Activated CD4-positive, alpha-beta T cell treated with anti-CD3 and anti-CD28 coated beads, Interleukin-2, amount 10 ng/mL, durations not matched to agents 24 days and 14 days (primary cell): ENCODE measurements at places on chromosomes 4 and X. TPM values are rescaled to one million over a fixed set of nuclear protein-coding genes. Genes with fewer than 3 reads are reported as not detected.

DNA sequence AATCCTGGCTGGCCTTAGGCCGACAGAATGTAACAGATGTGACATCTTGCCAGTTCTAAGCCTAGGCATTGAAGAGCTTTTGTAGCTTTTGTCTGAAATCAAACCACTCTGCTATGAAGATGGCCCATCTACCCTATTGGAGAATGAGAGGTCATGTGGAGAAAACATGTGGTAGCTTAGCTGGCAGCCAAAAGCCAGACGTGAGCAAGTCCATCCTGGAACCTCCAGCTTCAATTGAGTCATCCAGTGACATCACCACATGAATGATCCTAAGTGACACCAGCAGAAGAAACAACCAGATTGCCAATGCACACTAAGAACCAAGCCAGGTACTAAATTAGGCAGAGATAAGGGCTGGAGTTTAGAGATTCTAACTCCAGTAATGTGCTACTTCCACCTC lies 154.8 kb upstream of the ZFP42 start:
- DNase-seq = no peak

DNA sequence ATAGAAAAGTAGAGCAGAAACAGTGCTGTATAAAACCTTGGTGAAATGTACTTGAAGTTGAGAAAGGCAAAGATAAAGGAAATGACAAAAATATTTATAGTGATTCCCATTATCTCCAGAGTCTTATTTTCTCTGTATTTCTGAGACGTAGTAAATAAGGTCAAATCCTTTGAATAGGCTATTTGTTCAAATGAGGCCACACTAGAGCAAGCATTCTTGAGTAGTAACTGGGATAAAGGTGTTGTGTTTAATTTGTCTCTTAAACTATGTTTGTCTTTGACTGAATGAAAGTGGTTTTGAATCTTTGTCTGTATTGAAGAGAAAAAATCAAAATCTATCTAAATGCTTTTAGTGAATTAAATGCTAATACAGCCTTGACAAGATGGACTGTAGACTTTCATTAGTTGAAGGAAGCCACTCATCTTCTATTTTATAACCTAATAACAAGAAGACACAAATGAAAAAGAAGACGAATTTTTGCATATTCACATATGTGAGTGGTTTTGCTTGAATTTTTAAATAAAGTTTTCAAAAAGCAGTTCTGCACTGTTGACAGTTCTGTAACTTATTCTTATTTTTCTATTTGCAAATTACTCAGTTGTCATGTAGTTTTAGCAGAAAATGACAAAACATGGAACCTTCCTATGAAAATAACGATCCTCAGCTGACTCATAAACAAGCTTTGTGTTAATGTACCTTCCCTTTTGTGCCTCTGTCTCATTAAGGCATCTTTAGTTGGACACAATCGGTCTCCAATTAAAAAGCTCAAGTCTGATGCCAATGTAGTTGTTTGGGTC lies 94.8 kb upstream of the PCDH18 start:
- no peak for DNase-seq

GRCh38 chr4:182448281-182449151 lies 205.3 kb downstream of the TENM3 start:
- peak; percentile 75 for DNase-seq

GRCh38 chr4:69057620-69058409 lies 38.5 kb upstream of the UGT2B7 start:
- DNase-seq = no peak

DNA sequence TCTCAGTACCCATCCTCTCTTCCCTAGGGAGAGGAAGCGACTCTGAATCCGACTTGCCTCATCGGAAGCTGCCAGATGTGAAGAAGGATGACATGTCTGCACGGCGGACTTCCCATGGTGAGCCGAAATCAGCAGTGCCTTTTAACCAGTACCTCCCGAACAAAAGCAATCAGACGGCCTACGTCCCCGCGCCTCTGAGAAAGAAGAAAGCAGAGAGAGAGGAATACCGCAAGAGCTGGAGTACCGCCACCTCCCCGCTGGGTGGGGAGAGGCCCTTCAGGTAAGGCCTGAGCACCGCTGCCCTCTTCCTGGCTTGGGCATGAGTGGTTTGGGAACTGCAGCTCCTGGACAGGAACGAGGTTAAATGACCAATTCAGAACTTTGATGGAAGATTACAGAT lies 81.2 kb downstream of the LIMCH1 start:
- no peak for DNase-seq

GRCh38 chr4:151553874-151554273 lies 144.9 kb downstream of the FHIP1A start:
- DNase-seq = no peak

DNA sequence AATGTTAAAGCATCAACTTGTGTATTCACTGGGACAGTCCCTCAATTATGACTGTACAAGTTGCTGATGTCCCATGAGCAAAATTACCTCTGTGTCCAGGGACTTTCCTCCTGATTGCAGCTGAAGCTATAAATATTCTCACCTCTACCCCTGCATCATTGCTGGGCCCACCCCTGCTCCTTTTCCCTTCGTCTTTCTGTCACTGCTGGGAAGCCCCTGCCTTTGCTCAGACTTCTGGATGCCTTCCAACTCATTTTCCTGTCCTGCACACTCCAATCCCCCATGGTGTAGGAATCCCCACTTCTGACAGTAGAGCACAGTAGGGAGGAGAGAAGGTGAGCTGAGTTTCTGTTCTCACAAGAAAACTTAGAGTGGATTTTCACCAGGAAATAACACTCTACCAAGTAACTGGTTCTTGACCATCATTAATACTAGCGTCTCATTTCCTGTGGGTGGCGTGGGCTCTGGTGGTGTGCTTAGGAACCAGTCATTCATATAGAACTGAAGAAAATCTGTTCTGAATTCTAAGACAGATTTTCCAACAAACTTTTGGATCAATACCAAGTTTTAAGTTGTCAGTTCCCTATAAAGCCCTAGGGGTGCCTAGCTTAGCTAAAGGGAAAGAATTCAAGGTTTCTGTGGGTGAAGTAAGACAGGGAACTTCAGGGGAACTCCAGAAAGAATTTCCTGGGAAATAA lies 136.2 kb upstream of the MED14 start:
- peak; percentile 47 for DNase-seq

DNA sequence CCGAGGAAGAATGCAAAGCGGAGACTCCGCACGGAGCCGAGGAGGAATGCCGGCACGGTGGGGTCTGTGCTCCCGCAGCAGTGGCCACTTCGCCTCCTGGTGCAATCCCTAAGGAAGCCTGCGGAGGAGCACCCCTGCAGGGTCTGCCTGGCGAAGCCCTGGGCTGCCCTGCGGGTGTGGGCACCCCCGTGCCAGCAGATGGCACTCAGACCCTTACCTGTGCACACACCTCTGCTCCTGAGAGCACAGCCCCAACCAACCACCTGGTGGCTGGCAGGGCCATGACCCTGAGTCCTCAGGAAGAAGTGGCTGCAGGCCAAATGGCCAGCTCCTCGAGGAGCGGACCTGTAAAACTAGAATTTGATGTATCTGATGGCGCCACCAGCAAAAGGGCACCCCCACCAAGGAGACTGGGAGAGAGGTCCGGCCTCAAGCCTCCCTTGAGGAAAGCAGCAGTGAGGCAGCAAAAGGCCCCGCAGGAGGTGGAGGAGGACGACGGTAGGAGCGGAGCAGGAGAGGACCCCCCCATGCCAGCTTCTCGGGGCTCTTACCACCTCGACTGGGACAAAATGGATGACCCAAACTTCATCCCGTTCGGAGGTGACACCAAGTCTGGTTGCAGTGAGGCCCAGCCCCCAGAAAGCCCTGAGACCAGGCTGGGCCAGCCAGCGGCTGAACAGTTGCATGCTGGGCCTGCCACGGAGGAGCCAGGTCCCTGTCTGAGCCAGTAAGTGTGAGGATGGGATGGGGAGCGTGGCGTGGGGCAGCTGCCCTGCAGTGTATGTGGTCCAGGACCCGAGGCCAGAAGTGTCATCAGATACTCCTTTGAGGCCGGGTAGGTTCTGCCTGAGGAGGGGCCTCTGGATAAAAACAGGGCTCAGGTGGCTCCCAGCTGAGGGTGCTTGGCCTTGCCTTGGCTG lies 7.0 kb downstream of the TACC3 start:
- DNase-seq = no peak

DNA sequence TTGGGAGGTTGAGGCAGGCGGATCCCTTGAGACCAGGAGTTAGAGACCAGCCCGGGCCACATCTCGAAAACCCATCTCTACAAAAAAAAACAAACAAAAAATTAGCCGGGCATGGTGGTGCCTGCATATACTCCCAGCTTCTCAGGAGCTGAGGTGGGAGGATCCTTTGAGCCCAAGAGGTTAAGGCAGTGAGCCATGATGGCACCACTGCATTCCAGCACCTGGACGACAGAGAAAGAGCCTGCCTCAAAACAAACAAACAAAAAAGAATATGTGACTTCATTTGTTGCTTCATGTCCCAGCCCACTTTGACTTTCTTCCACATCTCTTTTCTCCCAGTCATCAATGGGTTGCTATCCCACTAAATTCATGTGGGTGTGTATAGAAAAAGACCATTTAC lies 79.7 kb downstream of the BCOR start:
- DNase-seq = no peak

DNA sequence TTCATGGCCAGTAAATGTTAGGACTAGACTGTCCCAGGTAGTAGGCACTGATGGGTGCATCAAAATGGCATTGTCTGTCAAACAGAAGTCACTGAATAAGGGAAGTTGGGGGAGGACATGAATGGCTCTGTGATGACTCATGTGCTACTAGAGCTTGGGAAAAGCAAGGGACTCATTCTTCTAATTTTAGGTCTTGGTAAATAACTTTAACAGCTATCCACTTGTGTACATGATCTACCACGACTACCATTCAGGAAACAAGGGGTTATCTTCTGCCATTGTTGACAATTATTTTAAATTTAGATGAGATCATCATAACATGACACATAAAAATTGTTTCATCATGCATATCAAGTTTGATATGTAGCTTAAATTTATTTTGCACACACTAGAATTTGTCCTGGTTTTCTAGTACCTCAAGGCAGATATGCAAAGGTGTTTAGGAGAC lies 6.3 kb downstream of the AREG start:
- DNase-seq = no peak

- no peak for DNase-seq
Measured at GRCh38 chr4:15809466-15809865, 31.3 kb downstream of the CD38 start.

- DNase-seq = no peak
Measured at GRCh38 chr4:102387552-102388150, 42.4 kb upstream of the SLC39A8 start.

DNA sequence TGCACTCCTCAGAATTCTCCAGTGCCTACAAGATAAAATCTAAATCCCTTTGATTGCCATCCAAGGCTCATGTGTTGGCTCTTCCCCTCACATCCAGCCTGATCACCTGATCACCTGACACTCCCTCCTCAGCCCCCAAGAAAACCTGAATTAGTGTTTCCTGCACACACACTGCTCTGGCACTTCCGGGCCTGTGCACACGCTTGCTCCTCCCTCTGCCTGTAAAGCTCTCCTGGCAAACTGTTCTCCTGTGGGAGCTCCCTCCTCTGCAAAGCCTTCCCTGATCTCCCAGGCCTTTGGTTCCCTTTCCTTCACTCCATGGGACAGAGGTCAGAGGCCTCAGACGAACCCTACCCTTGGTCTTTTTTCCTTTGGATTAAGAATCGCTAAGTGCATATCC lies 19.9 kb downstream of the PHKA2 start:
- no peak for DNase-seq

- DNase-seq = no peak
Measured at GRCh38 chr4:152673489-152673888, 6.3 kb downstream of the TMEM154 start.

DNA sequence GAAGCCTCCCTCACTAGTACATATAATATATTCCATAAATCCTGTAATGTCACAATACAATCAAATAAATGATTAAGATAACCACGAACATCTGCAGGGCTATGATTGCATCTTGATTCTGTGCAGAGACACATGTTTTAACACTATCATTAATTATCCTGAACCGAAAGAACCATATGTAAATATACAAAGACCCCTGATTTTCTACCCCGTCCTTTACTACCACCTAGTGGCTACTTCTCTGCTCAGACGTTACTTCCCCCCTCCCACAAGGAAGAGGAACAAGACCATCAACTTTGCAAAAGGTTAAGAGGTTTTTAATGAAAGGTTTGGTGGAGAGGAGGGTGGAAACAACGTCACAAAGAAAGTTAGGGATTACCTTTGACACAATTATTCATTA lies 134.0 kb downstream of the COL4A6 start:
- no peak for DNase-seq

DNA sequence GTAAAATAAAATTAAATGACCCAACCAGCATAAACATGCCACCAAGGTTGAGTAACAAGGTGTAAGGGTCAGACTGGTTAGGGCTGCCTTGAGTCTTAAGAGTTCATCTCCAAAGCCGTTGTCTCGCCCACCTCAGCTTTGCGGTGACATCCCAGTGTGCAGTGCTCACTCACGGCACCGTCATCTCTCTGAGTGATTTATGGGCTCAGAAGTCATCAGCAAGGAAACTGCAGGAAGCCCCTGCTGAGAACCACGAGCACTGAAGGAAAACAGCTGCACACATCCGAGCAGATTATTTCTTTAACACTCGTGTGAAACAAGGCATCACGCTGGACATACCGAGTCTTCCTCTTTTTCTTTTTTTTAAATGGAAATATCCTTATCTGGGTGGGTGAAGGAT lies 411.1 kb downstream of the TRIML1 start:
- no peak for DNase-seq

DNA sequence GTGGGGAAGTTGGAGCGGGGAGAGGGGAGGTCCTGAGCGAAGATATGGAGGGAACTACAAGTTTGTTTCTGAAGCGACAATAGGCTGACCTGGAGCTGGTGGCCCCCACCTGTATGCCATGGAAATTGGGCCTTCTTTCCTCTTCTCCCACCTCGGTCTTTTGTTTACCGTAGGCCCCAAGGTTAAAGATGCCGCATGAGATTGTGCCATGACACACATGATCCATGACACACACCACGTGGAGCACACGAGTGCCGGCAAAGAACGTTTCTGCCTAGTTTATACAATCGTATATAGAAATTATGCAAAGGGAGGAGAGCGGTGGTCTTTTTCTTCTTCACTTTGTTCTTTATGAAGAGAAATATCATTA lies 408 bp downstream of the TMEM33 start:
- DNase-seq = peak; percentile 67

DNA sequence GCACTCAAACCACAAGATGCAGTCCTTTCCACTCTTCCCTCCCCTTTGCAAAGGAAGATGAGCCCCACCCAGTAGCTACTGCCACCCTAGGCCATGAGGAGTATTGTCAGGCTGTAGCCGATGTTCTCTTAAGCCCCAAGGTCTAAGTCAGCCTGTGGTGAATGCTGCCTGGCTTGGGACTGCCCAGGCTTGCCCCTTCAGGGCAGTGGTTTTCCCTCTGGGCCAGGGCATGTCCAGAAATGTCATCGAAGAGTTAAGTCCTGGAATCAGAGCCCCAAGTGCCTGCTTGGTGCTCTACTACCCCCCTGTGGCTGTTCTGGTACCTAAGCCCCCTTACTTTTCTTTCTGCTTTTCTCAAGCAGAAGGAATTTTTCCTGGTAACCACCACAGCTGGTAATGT lies 11.8 kb upstream of the PGK1 start:
- DNase-seq = peak; percentile 65

GRCh38 chrX:17474892-17475291 lies 99.9 kb downstream of the NHS start:
- no peak for DNase-seq

RTL9 gene
- not detected in 2 replicates for total RNA-seq

SLC34A2 gene
- total RNA-seq = not detected in 2 replicates

FGF13 gene
- total RNA-seq = not detected in 2 replicates

GLOD5 gene
- total RNA-seq = not detected in 2 replicates

PAGE2B gene
- 0.45 TPM in 1 of 2 replicates, not detected in the other for total RNA-seq

ASB5 gene
- not detected in 2 replicates for total RNA-seq

NAA11 gene
- total RNA-seq = not detected in 2 replicates

GABRE gene
- not detected in 2 replicates for total RNA-seq

VCX2 gene
- not detected in 2 replicates for total RNA-seq

ZCCHC12 gene
- total RNA-seq = not detected in 2 replicates
